ENCODE measurements at places on chromosomes 1 and 21.

DNA sequence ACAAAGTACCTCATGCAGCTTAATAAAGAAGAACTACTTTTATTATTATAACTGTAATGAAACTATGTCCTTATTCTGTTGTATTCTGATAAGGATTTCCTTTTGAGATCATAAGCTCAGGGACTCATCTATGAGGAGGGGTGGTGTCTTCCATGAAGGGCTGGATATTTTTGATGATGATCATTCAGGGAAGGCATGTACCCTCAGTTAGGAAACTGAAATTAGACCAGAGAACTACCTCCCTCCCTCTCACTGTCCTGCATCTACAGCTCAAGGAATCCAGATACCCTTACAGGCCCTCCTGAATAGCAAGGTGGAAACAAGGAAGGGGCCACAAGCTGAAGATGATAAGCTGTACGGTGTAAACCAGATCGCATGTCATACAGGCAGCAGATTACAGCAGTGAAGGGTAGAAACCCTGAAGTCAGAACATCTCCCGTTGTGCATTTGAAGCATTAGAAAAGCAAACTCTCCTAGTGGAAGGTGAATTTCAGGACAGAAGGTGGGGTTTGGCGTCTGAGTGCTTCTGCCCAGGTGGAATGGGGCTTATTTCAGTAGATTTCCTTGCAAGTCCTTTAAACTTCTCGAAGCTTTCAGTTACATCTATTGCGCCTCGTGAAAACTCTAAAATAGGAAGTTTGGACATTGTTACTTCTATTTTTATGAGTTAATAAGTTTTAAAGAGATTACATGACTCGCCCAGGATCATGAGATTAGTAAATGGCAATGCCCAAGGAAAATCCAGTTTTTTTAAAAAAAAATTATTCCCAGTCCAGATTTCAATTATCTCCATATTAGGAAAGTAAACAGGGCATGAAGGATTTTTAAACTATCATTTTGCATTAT, 101.1 kb upstream of the HNRNPU start:
- no peak for DNase-seq
- no peaks in the 10 kb centered on the region for H3K36me3 ChIP-seq
- no peak overlapping the region for H3K27ac ChIP-seq
- H3K4me1 ChIP-seq: peaks cover 21% of the 10 kb centered on the region

- no peak overlapping the region for H3K27ac ChIP-seq
- H3K27me3 ChIP-seq: no peaks in the 10 kb centered on the region
- H3K4me3 ChIP-seq: no peak overlapping the region
These were observed 377.5 kb downstream of the GPATCH2 start for GRCh38 chr1:217253351-217253750.

DNA sequence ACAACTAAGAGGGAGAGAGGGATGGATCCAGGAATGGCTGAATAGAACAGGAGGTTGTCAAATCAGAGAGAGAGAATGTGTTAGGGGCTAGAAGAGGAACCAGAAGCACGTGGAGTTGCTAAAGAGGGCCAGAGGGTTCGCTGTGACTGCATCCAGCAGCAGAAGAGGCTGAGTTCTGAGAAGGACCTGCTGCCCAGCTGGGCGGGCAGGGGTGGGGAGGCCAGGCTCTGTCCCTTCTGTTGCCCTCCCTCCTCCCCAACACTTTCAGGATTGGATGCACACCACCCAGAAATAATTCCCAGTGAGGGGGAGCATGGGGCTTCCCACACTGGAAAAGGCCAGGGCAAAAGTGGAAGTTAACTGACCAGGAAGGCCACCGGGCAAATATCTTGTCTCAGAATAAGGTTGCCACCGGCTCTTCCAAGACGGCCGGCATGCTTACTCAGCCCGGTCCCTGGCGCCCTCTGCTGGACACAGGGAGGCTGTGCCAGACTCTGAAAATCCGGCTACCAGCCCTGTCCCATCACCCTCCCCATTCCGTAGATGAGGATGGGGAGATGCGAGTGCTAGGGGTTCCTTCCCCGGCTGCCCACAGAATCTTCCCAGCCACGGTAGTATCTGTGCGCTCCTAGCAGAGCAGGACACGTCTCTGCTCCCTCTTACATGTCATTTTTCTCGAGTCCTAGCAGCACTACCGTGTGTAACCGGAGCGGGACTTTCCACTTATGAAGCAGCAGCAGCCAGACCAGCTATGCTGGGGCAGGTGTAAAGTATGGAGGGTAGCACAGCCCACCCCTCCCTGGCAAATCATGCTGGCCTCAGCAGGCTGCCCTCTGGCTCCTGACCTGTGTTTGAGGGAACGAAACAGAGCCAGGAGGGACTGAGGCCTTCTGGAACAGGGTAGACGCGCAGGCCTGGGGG, 46.8 kb upstream of the A3GALT2 start:
- no peaks in the 10 kb centered on the region for H3K27me3 ChIP-seq
- no peak overlapping the region for H3K27ac ChIP-seq
- peaks cover 2% of the 10 kb centered on the region for H3K4me1 ChIP-seq
- no peaks in the 10 kb centered on the region for H3K36me3 ChIP-seq

GRCh38 chr1:112701227-112702066, 5.5 kb downstream of the RHOC start:
- peaks cover 19% of the 10 kb centered on the region for H3K36me3 ChIP-seq
- H3K4me1 ChIP-seq: peaks cover 66% of the 10 kb centered on the region
- no peaks in the 10 kb centered on the region for H3K27me3 ChIP-seq
- H3K4me3 ChIP-seq: no peak overlapping the region
- H3K27ac ChIP-seq: peak overlapping the region; percentile 87

GRCh38 chr1:54018635-54019034, 649 bp upstream of the LDLRAD1 start:
- no peaks in the 10 kb centered on the region for H3K36me3 ChIP-seq
- H3K4me3 ChIP-seq: no peak overlapping the region
- no peaks in the 10 kb centered on the region for H3K27me3 ChIP-seq
- no peak for DNase-seq

GRCh38 chr1:99771513-99771918, 5.1 kb upstream of the FRRS1 start:
- no peak overlapping the region for H3K27ac ChIP-seq
- no peak for DNase-seq
- no peaks in the 10 kb centered on the region for H3K36me3 ChIP-seq
- no peak overlapping the region for H3K4me3 ChIP-seq
- peaks cover 14% of the 10 kb centered on the region for H3K27me3 ChIP-seq

GRCh38 chr1:43531107-43531905, 623 bp downstream of the PTPRF start:
- H3K27me3 ChIP-seq: peaks cover 35% of the 10 kb centered on the region
- peak overlapping the region; percentile 68 for H3K4me3 ChIP-seq
- peak; percentile 24 for DNase-seq
- peak overlapping the region; percentile 65 for H3K27ac ChIP-seq
- H3K36me3 ChIP-seq: no peaks in the 10 kb centered on the region

DNA sequence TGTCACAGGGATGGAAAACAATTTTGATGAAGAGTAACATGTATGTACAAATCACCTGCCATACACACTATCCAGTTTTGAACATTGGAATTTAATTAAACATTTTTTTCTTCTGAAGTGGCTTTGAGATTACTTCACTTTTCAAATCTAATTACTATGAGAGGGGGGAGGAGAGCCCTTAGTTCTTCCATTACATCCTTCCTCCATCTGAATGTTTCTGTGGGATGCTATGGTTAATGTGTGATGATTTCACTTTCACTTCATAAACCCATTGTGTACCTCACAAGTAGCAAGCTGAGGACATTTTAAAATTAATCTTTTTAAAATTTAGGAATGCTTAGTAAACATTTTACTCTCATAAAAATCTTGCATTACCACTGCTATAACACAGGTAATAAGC, 156.9 kb downstream of the RUNX1 start:
- H3K4me3 ChIP-seq: peak overlapping the region; percentile 40
- no peak overlapping the region for H3K27ac ChIP-seq
- DNase-seq: no peak
- no peaks in the 10 kb centered on the region for H3K27me3 ChIP-seq

GRCh38 chr1:112603541-112603940, 15.4 kb downstream of the ST7L start:
- peaks cover 8% of the 10 kb centered on the region for H3K4me1 ChIP-seq
- no peaks in the 10 kb centered on the region for H3K27me3 ChIP-seq
- no peak overlapping the region for H3K4me3 ChIP-seq
- no peak for DNase-seq
- no peak overlapping the region for H3K27ac ChIP-seq
- peaks cover 22% of the 10 kb centered on the region for H3K36me3 ChIP-seq

- peaks cover 39% of the 10 kb centered on the region for H3K36me3 ChIP-seq
- H3K4me3 ChIP-seq: no peak overlapping the region
- H3K27me3 ChIP-seq: no peaks in the 10 kb centered on the region
- DNase-seq: no peak
- H3K27ac ChIP-seq: no peak overlapping the region
These were observed 28.5 kb upstream of the ECE1 start for GRCh38 chr1:21318714-21319159.

Data from activated CD4-positive, alpha-beta T cell treated with anti-CD3 and anti-CD28 coated beads for 36 hours (primary cell).